Kidney (tissue), 22 donors: ENCODE measurements at places on chromosomes 3 and 15. TPM values are rescaled to one million over a fixed set of nuclear protein-coding genes. Genes with fewer than 3 reads are reported as not detected.
A peak's percentile ranks its signal among the peaks of the same experiment; 100 is the strongest.

The GOLGA6L7 gene
- polyA plus RNA-seq, result not detected

- no peak for DNase-seq
Measured at GRCh38 chr3:127035677-127036076, 52.8 kb downstream of the PLXNA1 start.

- DNase-seq, result no peak
Measured at GRCh38 chr15:80551348-80551747, 143.8 kb upstream of the ABHD17C start.

The GABRG3 gene
- polyA plus RNA-seq, result not detected

DNA sequence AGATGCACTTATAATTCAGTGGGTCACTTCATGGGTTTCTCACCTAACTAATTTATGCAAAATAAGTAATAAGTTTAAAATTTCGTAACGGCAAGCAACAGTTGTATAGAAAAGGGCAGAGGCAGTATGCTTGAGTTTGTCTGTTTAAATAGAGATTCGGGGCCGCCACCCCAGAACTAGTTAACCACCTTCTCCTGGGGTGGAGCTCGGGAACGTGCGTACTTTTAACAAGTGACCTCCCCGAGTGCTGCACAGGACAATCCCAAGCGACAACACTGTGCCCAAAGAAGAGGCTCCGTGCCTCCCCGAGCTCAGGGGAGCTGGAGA is 439 bp downstream of the SSR3 start:
- DNase-seq, result no peak

DNA sequence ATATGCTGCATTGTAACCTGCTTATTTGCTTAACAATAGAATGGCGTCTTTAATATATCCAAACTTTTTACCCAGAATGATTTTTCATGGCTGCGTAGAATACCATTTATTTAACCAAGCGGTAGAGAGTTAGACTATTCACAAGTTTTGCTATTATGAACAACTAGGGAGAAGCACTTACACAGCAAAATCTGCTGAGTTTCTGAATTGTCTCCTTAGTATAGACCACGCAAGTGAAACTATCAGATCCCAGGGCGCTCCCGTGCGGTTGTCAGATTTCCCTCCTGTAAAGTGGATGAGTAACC is 12.6 kb upstream of the ADPGK start:
- DNase-seq, result no peak

The TMEM207 gene
- 21.2 TPM for polyA plus RNA-seq

GRCh38 chr3:112776836-112777235 is 69.8 kb downstream of the CD200R1L start:
- DNase-seq, result no peak

- no peak for DNase-seq
Measured at GRCh38 chr3:177833332-177833731, 636.0 kb upstream of the TBL1XR1 start.

The PARP15 gene
- not detected for polyA plus RNA-seq

The NEK10 gene
- 1.0 TPM for polyA plus RNA-seq

The REC114 gene
- polyA plus RNA-seq, result not detected

DNA sequence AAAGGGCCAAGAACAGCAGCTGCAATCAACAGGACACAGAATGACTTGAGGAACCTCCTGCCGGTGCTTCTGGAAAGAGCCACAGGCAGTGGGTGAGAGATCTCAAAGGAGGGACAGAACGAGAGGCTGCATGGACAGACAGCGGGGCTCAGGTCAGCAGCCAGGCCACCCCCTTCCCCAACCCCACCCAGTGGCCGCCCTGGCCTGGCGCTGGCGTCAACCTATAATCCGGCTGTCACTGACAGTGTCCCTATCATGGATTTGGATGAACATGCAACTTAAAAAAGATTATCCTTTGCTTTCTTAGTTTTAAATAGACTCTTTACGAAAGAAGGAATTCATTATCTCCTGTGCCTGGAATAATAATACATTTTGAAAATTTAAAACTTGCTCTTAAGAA is 54.1 kb downstream of the TRPM1 start:
- no peak for DNase-seq

DNA sequence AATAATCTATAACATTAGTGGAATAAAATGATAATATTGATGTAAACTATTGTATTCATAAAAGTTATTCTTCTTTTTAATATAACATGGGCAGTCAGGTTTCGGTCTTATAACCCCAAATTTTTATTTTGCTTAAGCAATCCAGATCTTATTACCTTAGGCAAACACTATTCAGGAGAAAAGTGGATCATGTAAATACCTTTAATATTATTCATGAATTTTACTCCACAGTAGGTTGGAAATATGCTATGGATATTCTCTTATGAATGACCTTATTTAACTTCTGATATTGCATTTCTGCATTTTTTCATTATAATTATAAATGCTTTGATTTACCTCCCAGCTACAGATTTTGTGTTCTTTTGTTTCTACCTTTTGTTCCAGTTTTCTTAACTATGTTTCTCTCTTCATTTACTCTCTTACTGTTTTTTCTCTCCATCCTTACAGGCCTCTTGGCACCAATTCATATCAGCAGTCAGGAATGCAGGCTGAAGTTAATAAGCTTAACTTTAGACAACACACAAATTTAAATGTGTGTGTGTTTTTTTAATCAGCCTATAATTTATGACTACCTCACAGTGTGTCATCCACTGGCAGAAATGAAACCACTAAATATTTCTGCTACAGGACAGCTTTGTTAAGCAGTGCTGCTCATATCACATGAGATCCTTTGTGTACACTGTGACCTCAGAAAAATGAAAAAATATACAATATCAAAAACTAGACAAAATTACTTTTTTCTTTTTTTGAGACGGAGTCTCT is 111.0 kb downstream of the NSUN3 start:
- no peak for DNase-seq

The SNTN gene
- polyA plus RNA-seq, result not detected

DNA sequence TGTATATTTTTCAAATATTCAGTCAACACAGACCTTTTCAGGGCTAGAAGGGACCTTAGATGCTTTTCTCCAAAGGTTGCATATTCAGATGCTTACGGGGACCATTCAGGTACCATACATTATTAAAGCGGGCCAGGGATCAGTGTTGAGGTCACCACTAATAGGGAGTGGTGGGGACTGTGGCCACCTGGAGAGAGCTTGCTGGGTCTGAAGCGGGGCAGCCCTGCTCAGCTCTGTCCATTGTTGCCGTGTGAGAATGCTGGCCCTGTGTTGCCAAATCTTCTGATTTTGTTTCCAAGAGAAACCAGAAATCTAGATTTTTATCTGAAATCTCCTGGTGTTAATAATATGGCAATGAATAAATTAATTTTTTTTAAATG is 23.7 kb downstream of the ABHD2 start:
- no peak for DNase-seq

DNA sequence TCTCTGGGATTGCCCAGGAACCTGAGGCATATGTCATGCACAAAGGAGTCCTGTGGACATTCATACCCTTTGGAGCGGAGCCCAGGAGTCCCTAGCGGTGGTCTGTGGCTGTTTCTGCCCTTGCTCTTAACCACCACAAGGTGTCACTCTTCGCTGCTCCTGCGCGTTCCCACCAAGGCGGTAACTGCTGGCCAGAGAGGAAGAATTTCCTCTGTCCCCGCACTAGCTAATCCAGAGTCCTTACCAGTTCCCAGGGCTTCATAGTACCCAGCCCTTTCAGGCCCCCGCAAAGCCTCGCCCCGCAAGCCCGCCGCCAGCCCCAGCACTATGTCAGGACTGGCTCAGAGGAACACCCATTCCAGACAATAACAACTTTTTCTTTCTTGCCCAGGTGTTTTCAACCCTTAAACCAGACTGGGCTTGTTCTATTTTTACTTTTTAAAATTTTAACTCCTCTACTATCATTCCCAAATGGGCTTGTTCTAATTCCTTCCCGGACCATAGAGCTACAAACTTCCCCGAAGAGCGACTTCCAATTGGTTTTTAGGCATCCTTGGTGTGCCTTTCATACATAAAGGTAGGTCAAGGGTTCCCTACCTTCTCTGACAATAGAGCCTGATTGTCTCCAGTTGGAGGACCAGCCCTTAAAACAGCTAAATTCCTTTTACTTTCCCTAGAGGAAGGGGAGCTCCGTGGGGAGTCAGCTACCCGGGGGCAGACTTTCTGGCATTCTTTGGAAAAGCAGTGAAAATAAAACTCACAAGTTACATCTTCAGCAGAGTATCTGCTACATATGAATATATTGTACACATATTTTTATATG is 31.8 kb upstream of the ZNF774 start:
- DNase-seq, result peak; percentile 91

- no peak for DNase-seq
Measured at GRCh38 chr15:40902605-40903561, 8.6 kb downstream of the VPS18 start.

The ABHD5 gene
- 19.0 TPM for polyA plus RNA-seq

DNA sequence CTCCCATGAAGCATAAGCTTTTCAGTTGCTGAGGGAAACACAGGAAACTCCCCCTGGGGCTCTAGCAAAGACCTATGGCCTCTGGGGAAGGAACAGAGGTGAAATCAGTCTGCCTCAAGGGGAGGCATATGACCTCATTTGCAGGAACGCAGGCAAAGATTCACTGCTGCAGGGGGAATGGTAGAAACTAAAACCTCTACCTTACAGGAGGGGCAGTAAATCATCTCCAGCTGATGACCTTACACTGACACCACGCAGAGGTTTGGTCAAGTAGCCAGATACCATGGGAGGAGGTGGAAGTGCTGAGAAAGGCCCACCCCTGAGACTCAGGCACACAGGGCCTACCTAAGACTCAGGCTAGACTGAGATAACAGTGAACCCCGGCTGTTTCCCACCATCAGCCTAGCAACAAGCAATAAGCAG is 81.1 kb downstream of the RAD18 start:
- peak; percentile 46 for DNase-seq

DNA sequence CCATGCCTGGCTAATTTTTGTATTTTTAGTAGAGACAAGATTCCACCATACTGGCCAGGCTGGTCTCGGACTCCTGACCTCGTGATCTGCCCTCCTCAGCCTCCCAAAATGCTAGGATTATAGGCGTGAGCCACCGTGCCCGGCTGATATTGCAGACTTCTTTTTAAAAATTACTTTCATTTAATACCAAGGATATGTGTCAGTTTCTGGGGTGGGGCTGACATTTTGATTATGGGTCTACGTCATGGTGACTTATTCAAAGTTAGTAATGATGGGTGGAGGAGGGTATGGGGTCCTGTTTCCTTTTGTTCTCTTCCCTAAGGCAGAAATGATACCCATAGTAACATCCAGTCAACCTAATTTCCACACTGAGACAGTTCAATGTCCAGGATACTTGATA is 34.7 kb downstream of the GBE1 start:
- no peak for DNase-seq

DNA sequence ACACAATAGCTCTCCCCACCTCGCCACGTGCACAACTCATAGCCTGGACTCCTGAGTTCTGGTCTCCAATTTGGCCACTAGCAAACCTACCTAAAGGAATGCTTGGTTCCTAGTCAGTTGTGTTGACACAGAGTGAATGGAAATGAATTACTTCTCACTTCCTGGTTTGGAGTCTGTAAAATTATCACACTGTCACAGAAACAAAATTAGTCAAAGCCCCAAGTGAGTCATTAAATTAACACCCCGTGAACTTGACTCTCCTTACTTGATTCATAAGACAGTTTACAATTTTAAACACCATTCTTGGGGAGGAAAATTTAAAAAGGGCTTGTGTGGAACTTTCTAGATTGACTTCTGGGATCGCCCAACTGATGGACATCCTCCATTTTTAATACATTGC is 276.2 kb upstream of the CTNNB1 start:
- DNase-seq, result no peak

The CCR8 gene
- polyA plus RNA-seq, result not detected

DNA sequence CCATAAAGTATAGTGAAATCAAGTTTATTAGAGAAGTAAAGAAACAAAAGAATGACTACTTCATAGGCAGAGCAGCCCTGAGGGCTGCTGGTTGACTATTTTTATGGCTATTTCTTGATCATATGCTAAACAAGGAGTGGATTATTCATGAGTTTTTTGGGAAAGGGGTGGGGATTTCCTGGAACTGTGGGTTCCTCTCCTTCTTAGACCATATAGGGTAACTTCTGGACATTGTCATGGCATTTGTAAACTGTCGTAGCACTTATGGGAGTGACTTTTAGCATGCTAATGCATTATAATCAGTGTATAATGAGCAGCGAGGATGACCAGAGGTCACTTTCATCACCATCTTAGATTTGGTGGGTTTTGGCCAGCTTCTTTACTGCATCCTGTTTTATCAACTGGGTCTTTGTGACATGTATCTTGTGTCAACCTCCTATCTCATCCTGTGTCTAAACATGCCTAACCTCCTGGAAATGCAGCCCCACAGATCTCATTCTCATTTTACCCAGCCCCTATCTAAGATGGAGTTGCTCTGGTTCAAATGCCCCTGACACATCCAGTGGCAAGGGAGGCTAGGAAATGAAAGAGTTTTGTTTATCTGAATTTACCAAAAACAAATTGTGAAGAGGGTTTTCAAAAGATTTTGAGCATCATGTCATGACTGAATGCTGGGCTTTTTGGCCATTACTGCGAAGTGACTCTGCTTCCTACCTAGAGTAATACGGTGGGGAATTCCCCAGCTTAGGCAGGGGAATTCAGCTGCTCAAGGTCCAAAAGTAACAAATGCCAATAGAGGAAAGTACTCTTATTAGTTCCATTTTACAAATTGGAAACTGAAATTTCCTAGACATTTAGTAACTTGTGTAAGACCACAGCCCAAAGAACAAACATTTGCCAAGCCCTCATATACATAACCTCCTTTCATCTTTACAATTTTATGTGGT is 6.2 kb upstream of the SPSB4 start:
- no peak for DNase-seq

DNA sequence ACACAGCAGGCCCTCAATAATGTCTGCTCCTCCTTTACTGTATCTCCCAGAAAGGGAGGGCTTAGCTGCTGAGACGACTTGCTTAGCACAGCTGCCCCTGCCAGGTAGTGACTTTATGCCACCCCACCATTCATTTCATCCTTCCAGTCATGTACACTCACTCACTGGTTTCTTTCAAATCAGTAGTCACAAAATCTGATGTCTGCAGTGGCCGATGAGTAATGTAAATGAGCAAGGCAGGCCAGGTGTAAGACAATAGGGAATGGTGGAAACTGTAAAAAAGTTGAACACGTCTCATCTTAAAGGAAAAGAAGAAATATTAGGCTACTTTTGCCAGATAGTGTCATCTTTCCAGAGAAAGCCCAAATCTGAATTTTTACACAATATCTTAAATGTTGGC is 207.6 kb upstream of the PRICKLE2 start:
- no peak for DNase-seq

DNA sequence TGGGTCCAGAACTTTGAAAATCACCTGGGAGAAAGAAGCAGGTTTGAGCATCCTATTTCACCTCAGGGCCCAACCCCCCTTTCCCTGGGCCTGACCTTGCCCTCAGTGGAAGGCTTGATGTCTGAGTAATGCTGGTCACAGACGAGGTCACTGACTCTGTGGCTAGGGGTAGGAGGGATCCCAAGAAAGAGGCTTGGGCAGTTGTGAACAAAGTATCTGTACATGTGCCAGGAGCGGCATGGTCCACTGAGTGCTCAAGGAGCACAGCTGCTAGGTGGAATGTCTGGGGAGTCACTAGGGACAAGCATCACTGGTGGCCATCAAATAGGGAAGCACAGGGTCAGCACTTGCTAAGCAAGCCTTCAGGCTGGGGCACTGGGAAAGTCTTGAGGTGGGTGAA is 7.3 kb downstream of the CCDC71 start:
- no peak for DNase-seq
